ENCODE measurements at places on chromosomes 16 and 17.
A peak's percentile ranks its signal among the peaks of the same experiment; 100 is the strongest.

DNA sequence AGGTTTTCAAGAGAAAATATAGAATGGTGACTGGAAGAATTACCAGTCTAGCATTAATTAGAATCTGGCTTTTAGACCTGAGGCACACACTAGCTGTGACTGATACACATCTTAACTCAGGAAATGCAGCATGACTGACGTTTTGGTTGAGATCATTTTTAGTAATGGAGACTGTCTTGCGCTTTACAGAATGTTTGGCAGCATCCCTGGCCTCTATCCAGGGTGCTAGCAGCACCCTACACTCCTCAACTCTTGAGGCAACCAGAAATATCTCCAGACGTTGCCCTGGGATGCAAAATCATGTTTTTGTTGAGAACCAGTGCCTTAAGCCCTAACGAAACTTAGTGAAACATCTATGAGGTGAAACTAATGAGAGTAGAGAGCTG, 109.0 kb downstream of the HS3ST3A1 start:
- DNase-seq: no peak

DNA sequence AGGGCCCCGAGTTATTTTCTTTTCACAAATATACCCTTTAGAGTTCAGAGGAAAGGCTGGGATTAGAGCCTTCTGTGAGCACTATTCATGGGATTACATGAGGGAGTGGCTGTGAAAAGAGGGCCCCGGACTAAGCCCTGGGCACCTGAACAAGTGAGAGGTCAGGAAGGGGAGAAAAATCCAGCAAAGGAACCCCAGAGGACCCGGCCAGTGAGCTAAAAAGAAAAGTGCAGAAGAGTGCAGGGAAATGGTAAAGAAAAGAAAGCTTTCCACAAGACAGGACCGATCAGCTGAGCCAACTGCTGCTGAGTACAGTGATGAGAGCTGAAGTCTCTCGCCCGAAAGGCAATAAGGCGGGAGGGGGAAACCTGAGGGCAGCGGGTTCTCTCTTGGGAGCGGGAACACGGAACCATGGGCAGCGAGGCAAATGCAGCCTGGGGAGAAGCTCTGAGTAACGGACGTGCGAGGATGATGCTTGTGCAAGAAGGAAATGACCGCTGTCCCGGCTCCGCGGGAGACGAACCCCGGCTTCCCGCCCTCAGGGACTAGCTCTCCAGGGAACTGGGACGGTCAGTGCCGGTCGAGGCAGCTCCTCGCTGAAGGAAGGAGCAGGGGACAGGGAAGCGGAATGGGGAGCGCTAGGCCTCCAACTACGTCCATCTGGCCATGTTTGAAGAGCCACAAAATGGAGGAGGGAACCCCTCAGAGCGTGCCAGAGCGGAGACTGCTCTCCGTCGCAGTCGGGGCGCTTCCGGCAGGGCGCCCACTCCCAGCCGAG, 665 bp upstream of the ALDH3A2 start:
- peak; percentile 14 for DNase-seq

- no peak for DNase-seq
These were observed 16.2 kb downstream of the MARCHF10 start for GRCh38 chr17:62791767-62792446.

- DNase-seq: no peak
These were observed 43.6 kb downstream of the MYH13 start for GRCh38 chr17:10328971-10329923.

- no peak for DNase-seq
These were observed 35.2 kb upstream of the CAPN15 start for GRCh38 chr16:492211-492875.

- DNase-seq: no peak
These were observed 125.1 kb downstream of the SLC39A11 start for GRCh38 chr17:72967277-72967970.

GRCh38 chr17:58525239-58525638, 10.8 kb upstream of the MTMR4 start:
- no peak for DNase-seq

- no peak for DNase-seq
These were observed 15.2 kb downstream of the RABEP1 start for GRCh38 chr17:5297245-5297644.

GRCh38 chr16:88940862-88941817, 35.9 kb downstream of the CBFA2T3 start:
- no peak for DNase-seq

DNA sequence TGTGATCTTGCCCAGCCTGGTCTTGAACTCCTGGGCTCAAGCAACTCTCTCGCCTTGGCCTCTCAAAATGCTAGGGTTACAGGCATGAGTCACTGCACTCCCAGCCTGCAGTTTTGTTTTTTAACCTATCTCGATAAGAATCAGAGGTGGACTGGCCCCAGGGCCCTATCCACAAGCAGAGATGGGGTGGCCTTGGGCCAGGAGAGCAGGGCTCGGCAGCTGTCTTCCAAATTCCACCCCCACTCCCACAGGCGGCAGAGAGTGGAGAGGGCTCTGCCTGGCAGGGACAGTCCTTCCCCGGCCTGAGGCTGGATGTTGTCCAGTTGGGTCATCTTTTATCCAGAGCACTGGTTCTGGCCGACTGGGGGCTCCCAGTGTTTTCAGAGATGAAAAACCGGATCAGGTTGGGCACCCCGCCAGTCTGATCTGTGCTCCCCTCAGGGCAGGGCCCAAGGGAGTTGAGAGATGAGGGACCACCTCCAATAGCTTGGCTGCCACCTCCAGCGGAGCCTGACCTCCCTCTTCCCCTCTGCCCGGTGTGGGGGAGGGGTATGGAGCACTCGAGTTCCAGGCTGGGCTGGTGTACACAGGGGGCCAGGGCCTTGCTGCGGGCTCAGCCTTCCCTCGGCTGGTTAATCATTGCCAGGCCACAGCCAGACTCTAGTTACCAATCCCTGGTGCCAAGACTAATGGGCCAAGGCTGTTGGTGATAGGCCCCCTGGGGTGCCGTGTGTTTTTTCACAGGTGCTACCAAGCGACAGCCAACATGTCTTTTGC, 30.3 kb upstream of the MYO15B start:
- no peak for DNase-seq

GRCh38 chr17:21318439-21318838, 33.9 kb downstream of the MAP2K3 start:
- DNase-seq: no peak

- no peak for DNase-seq
These were observed 45.0 kb upstream of the LHX1 start for GRCh38 chr17:36892112-36892838.

DNA sequence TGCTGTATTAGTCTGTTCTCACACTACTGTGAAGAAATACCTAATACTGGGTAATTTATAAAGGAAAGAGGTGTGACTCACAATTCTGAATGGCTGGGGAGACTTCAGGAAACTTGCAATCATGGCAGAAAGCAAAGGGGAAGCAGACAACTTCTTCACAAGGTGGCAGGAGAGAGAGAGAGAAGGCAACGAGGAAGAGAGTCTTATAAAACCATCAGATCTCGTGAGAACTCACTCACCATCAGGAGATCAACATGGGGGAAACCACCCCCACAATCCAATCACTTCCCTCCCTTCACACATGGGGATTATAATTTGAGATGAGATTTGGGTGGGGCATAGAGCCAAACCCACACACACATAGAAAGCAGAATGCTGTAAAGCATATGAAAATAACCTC, 896.2 kb downstream of the CDH11 start:
- no peak for DNase-seq

DNA sequence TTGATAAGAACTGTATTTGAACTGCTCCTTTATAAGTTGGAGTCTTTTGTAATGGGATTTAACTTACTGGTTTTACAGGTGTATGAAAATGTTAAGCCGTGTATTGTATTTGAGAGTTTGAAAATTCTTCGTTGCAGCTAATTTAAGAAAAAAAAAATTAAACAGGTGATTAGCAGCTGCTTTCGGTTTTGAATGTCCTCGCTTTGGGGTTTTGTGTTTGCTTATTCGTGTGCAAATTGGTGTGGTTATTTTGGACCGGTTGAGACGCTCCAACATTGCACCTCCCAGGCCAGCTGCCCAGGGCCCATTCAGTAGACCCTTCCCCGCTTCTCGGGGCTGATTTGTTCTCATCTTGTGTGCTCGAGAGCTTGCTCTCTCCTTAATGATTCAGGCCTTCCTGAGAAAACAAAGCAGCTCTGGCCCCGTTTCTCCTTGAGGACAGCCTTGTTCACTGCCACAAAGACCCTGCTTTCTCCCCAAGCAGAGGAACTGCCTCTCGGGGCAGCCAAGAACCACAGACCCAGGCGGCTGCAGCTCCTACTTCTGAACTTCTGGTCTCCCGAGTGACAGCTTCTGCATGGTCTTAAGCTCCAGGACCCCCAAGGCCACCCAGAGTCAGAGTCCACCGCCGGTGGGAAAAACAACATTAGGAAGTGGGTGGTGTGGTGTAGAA, 100.5 kb downstream of the MSI2 start:
- no peak for DNase-seq

DNA sequence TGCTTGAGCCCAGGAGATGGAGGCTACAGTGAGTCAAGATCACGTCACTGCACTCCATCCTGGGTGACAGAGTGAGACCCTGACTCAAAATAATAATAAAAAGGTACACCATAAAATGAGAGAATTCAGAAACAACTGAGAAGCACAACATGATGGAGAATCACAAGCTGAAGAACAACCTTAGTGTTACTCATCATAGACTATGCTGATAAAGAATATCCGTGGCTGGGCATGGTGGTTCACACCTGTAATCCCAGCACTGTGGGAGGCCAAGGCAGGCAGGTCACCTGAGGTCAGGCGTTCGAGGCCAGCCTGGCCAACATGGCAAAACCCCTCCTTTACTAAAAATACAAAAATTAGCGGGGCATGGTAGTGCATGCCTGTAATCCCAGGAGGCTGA, 16.0 kb downstream of the CREBBP start:
- no peak for DNase-seq

GRCh38 chr17:16329519-16330271, 23.6 kb downstream of the CENPV start:
- DNase-seq: no peak

DNA sequence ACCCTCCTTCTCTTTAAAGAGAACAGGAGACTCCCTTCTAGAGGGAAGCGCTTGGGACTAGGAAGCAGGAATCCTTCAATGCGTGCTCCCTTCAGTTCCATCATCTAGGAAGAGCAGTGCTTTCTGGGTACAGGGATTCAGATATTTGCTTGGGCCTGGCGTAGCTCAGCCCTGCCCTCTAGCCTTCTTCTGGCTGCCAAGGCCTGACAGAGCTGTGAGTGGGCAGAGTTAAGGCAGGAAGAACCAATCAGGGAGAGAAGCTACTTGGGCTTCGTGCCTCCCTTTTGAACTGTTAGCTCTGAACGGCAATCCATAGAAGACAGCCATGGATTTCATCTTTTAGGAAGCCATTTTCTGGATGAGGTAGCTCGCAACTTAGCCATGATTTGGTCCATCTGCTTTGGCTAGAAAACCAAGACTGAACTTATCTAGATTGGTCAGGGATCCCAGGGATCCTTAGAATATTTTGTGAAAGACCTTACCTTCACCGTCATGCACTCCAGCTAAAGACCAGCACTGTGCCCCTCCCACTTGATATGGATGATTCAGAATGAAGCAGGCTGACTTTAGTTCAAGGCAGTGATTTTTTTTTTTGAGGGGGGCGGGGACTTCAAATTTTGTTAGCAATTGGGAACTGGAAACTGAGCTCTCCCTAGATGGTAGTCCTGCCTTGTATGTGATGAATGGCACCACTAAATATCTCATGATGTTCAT, 2.5 kb upstream of the CORO6 start:
- no peak for DNase-seq

- no peak for DNase-seq
These were observed 48.9 kb downstream of the MRC2 start for GRCh38 chr17:62676231-62676943.

- no peak for DNase-seq
These were observed 86.3 kb downstream of the WDR59 start for GRCh38 chr16:74898659-74899058.
